ENCODE measurements at places on chromosomes 1 and 21.

DNA sequence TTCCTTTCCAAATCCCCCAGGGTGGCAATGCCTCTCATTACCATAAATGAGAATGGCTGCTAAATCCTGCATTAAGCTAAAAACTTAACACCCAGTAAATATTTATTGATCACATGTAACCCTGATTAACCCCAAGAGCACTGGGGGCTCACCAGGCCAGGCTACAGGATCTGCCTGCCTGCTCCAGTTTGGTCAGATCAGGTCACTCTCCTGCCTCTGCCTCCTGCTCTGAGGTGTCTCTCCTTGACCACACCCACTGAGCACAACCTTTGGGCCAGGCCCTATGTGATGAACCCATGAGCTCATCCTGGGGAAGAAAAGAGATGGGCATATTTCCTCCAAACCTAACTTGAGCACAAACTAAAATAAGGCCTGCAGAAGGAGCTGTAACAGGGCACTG lies 93.5 kb downstream of the TRABD2B start:
- DNase-seq: no peak

DNA sequence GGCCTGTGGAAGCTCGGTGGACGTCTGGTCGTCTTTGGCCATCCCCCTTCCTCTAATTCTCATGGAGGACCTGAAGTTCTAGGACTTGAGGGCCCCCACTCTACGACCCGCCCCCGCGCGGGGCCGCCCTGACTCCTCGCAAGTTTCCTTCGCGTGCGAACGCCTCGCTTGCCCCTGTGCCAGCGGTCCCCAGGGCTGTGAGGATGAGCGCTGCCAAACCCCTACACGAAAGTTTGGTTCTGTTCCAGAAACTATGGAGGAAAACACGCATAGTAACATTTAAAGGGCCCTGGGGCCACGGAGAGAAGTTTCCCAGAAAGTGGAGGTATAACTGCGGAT lies 304 bp upstream of the GNG12 start:
- no peak for DNase-seq

- DNase-seq: no peak
Measured at GRCh38 chr1:182279724-182280503, 111.7 kb downstream of the GLUL start.

DNA sequence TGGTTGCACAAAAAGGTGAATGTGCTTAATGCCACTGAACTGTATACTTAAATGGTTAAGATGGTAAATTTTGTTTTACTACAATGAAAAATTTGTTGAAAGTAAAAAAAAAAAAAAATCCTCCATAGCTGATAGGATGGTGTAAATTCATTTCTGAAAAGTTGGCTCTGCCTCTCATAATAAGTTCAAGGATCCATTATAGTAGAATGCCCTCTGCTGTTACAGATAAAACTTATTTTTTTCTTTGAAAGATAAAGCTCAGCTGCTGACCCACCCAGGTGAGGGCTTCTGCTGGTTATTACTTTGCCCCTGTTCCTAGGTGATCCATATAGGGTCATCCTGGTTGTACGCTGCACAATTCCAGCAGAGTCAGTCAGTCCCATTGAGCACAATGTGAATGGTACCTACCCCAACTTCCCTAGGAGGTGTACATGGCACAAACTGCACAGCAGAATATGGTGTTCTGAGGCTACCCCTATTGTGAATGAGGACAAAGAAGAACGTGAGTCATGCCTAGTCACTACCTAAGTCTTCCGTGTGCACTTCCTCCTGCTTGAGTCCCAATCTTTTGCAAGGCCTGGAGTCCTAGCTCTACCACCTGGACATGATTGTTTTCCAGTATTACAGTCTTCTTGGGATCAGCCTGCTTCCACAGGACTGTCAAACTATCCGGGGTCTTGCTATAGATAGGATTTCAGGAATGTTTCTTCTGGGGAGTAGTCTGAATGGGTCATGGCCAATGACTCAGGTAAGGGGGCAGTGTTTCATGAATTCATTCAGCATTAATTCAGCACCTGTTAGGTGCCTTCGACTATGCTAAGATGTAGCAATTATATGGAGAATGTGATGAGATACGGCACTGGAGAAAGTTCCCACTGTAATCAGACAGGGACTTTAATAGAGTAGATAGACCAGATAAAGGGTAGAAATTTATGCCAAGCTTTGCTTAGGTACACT lies 20.8 kb upstream of the CD5L start:
- no peak for DNase-seq

- DNase-seq: no peak
Measured at GRCh38 chr1:207799989-207800648, 48.3 kb downstream of the CD46 start.

GRCh38 chr1:92820024-92820423 lies 11.8 kb upstream of the RPL5 start:
- DNase-seq: no peak

DNA sequence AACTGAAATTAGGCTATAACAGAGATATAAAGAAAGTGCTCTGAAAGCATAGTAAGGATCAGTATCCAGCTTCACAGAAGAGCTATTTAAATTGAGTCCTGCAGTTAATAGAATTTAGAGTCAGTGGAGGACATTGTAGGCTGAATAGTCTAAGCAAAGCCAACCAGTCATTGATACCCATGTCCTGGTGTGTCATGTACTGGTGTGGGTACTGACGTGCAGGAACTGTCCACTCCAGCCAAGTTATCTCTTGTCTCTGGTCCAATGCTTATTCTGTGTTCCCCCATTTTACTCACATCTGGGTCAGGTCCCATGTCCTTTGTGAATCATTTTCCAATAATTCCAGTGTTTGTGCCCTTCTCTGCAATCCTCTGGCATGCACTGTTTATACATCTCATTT lies 90.0 kb downstream of the MACF1 start:
- DNase-seq: no peak

DNA sequence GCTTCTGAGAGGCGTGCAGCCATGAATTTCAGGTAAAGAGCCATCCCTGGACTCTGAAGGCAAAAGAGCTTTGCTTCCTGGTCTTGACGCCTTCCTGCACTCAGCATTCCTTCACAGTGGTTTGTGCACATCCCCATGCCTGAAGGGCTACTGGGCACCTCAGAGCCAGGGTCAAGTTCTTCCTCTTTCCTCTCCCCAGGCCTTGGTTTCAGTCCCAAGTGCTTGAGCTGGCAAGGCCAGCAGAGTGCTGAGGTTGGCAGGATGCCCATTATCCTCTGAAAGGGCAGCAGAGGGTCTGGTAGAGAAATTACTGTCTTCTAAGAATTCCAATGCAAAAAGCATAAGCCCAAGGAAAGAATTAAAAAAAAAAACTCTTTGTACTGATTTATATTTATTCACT lies 1064.9 kb downstream of the TTLL7 start:
- DNase-seq: no peak

- no peak for DNase-seq
Measured at GRCh38 chr1:166840309-166841274, 1.3 kb downstream of the POGK start.

DNA sequence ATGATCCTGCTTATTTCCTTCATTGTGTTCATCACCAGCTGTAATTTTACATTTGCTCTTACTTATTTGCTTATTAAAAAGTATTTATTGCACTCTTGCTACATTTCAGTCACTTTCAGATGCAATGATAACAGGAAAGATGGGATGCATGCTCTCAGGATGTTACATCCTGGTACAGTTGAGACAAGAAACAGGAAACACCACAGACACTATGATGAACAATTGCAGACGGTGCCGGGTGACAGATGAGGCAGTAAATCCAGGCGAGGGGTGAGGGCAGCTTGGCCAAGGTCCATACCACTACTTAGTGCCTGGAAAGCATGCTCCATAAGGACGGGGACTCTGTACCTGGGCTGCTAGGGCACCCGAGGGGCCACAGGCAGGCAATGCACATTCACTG lies 156.6 kb upstream of the RAB4A start:
- DNase-seq: no peak

DNA sequence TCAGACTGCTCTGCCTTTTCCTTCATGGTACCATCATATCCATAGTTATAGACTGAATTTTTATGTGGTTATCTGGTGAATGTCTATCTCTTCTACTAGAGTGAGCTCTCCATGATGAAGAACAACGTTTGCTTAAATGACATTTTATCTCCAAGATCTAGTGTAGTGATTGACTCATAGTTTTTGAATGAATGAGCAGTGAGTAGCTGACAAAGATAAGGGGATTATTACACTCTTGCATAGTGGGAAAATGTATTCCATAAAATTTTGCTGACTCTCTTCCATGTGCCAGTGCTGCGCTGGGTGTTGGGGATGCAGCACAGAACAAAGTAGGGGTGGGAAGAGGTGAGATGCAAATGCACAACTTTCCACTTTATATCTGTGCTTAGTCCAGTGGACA lies 147.7 kb downstream of the TGFB2 start:
- DNase-seq: no peak

DNA sequence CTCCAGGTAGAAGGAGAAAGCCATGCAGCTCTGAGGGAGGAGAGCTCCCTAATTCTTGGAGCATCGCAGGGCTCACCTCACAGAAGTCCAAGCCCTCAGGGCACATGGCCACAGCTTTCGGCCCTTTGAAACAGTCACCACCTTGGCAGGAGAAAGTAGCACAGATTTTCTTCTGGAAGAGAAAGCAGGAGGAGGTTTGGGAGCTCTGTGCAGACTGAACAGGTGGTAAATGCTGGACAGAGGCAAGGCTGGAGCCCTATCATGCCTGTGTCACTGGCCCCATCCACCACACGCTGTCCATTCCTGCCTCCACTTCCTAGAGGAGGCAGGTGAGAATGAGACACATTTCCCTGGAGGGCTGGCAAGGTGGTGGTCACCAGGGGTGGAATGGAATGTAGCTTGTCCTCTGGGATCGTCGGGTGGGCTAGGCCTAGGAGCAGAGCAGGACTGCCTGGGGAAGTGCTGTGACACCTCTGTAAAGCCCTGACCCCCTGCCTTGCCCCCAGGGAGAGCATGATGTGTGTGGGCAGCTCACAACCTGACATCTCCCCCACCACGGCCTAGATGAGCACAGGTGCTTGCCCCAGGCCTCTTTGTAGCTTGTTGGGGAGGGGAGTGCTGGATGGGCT lies 2.8 kb upstream of the INPP5B start:
- no peak for DNase-seq

DNA sequence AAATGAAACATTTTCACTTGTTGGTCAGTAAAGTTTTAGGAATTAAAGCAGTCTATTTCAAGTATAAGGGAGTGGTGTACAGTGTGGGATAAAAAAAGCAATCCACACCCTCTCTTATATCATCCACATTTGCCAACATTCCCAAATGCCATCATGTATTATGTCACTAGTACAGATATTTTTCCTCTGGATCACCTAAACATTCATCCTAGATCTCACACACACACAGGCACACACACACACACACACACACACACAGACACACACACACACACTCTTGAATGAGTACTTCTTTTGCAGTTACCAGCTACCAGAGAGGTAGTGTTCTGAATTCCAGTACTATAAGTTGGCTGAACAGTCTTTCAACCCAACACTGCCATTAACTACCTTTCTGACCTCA lies 1369.1 kb upstream of the ADGRL4 start:
- no peak for DNase-seq

DNA sequence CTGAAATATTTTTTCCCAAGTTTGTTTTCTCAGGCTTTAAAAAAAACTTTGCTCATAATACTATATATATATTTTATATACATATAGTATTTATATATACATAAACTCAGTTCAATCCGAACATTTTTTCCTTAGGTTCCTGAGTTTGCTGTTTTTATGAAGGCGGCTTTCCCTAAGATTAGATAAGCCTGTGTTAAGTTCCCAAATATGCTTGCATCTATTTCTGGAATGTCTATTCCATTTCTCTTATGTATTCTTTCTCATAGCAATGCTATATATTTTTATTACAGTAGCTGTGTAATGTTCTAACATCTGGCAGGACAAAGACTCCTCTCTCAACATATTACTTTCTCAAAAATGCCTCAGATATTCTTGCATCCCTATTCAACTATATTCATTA lies 45.9 kb downstream of the ADSS2 start:
- DNase-seq: no peak

DNA sequence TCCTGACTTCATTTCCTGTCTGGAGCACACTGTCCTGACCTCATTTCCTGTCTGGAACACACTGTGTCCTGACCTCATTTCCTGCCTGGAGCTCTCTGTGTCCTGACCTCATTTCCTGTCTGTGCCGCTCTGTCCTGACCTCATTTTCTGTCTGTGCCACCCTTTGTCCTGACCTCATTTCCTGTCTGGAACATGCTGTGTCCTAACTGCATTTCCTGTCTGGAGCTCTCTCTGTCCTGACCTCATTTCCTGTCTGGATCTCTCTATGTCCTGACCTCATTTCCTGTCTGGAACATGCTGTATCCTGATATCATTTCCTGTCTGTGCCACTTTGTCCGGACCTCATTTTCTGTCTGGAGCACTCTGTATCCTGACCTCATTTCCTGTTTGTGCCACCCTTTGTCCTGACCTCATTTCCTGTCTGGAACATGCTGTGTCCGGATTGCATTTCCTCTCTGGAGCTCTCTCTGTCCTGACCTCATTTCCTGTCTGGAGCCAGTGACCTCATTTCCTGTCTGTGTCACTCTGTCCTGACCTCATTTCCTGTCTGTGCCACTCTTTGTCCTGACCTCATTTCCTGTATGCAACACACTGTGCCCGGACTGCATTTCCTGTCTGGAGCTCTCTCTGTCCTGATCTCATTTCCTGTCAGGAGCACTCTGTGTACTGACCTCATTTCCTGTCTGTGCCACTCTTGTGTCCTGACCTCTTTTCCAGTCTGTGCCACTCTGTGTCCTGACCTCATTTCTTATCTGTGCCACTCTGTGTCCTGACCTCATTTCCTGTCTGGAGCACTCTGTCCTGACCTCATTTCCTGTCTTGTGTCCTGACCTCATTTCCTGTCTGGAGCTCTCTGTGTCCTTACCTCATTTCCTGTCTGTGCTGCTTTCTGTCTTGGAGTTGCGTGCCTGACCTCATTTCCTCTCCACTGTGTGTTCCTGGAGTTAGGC lies 27.6 kb downstream of the SKI start:
- peak; percentile 82 for DNase-seq

DNA sequence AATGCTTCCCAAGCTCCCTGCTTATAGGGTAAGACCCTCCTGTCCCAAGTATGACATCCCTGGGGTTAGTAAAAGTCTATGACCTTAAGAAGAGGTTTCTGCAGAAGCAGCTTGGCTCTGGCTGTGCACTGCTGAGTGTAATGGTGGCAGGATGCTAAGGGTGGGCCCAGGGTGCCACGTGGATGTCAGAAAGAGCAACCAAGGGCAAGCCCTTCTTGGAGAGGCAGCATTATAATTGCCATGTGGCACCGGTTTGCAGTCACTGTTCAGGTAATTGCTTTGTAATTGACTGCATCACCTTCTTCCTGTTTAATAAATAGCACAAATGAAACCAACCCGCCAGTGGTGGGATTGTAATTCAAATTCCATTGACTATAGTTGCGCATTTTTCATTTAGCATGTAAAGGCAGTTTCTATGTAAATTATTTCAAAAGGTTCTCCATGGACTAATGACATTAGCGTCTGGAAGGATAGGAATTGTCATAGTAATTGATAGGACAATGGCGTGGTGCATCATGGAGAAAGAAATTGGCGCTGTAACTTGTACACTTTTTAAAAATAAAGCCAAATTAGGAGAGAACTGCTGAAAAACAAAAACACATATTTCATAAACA lies 490.6 kb upstream of the VAMP3 start:
- DNase-seq: no peak
